ENCODE measurements at places on chromosomes 1 and 21.

DNA sequence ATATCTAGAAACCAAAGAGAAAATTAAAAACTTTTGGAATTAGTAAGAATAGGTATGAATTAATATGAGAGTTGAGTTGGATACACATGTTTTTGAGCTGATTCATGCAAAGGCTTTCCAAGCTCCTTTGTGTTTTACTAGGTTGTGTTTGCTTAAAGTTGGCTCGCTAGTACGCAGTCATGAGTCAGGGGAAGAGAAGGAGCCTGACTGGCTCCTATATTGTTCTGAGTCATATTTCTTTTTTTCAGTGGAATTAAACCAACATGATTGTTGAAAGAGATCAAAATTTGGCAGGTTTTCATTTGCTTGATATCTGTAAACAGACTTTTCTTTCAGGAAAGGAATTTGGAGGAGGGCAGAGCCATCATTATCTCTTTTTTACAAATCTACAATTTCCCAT, 66.7 kb downstream of the MAGI3 start:
- DNase-seq, result no peak

GRCh38 chr1:222582099-222582774, 7.5 kb downstream of the TAF1A start:
- no peak for DNase-seq

DNA sequence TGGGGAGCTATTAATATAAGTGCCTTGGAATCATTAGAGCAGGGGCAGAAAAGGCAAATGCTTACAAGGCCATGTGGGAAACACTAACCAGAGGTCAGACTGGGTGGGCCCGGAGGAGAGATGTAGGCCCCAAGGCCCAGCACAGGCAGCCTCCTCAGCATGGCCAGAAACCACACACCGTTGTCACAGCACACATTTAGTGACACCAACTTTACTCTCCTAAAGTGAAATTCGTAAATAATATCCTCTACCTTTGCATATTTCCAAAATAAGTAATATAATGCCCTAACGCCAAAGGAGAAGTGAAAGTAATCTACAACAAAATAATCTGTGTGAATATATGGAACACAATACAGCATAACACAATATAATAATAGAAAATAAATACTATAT, 62.6 kb downstream of the KIF21B start:
- no peak for DNase-seq

DNA sequence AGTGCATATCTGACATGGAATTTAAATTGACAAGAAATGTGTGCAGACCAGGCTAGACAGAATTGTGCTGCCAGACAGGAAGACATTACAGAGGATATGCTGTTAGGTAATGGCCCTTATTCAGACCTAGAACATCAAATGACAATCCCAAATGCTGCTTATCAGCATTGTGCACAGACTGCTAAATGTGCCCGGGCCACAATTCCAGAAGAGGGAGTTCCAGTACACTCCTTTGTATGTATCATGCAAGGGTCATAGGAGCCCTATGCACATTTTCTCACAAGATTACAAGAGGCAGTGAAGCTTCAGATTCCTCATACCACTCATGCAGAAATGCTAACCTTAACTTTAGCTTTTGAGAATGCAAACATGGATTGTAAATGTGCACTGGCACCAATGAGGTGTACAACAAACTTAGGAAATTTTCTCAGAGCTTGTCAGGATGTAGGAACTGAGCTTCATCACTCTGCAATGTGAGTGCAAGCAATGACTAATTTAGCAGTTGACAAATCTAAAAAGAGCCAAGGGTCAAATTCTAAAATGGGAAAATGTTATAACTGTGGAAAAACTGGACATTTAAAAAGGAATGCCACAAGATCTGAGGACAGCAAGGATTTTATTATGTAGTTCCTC, 273.5 kb downstream of the COL11A1 start:
- no peak for DNase-seq

- DNase-seq, result peak; percentile 54
Measured at GRCh38 chr1:206766251-206766856, 4.2 kb upstream of the IL19 start.

GRCh38 chr1:235865565-235866204, 1.0 kb downstream of the LYST start:
- no peak for DNase-seq

DNA sequence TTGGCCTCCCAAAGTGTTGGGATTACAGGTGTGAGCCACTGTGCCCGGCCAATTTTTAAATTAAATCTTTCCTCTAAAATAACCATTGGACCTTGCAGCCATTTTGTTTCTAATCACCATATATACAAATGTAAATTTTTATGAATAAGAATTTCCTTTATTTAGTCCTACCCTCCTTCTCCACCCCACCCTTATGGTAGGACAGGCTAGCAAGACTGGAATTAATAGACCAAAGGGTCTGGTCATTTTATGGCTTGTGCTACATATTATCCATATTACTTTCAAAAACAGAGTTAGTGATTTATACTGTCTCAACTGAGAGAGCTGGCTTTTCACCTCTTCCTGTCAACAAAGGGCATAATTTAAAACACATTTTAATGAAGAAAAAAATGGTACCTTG, 26.5 kb downstream of the L1TD1 start:
- no peak for DNase-seq

- DNase-seq, result no peak
Measured at GRCh38 chr1:3004285-3005205, 16.7 kb upstream of the ACTRT2 start.

- DNase-seq, result no peak
Measured at GRCh38 chr21:42799516-42799915, 79.8 kb downstream of the WDR4 start.

DNA sequence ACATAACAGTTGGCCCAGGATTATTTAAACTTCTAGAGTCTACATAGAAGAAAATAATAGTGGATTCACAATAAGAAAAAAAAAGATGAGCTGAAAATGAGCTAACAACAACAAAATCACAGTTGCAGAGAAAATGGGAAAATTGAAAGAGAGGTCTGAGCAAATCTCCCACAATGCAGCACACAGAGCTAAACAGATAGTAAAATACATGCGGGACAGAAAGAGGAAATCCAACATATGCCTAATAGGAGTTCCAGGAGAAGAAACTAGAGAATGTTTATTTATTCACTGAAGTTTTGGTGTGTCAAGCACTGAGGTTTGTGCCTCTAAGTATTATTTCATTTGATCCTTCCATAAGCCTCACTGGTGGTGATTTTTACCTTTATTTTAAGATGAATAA, 45.5 kb upstream of the CACHD1 start:
- DNase-seq, result no peak

DNA sequence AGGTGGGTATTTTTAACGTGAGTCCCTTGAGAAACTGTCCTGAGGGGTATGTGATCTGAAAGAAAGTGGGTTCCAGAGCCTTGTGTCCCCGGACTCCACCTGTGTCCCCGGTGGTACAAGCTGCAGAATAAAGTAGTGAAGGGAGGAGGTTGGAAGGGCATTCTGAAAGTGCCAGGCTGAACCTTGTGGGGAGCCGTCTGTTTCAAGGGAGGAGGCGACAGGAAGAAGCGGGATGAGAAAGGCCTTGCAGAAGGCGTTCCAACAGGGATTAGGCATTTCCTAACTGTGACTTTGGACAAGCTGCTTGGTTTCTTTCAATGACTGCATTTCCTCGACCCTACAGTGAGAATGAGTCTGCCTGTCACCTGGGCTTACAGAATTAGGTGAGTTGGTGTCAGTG, 5.8 kb downstream of the FOXD3 start:
- no peak for DNase-seq

DNA sequence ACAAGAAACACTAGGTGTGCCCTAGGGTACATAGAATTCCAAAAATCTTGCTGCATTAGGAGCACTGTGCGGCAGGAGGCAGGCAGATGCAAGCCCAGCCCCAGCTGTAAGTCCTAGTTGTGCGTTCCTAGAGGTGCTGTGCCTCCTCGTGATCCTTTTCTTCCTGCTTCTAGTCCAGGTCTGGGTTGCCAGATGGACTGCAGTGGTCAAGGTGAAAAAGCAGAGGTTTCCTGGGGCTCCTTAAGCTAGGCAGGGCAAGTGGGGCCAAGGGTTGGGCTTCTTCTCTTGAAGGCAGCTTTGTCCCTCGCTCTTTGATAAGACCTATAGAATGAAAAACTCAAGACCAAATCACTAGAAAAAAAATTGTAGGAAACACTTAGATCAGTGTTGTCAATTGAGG, 21.6 kb upstream of the SLC45A3 start:
- DNase-seq, result no peak

GRCh38 chr1:157773493-157774350, 3.2 kb downstream of the FCRL2 start:
- DNase-seq, result no peak

- no peak for DNase-seq
Measured at GRCh38 chr1:35725596-35725995, 6.9 kb upstream of the C1orf216 start.

DNA sequence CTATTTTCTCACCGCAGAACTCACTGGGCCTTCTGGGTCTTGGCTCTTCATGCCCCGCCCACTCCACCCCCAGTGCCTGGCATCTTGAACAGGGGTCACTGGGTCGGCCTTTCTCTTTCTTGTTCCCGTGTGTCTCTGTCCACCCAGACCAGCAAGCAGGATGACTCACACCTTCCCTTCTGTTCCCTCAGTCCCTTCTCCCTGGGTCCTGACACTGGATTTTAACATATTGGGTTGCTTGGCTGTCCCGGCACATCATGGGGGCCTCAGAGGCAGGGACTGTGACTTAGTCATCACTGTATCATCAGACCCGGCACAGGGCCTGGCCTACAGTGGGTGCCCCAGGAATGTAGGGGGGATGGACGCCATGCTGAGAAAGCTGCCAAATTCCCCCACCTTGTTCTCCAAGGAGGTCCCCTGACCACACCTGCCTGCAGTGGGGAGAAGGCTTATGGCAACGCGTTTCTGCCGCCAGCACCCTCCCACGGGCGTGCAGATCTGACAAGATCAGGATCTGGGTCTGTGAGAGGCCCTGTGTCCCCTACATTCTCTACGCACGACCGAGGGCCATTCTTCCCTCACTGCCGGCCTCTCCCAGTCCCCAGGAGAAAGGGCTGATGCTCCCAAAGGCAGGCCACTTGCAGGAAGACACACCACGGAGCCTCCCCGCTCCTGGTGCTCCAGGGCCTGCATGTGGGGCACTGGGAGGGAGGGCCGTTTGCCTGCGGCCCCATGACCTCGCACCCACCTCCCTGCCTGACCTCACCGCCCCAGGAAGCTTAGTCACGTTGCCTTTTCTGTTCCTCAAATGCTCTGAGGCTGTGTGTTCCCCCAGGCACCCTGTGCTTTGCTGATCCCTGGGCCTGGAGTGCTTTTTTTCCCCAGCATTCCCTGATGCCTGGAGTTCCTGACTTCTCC, 157.2 kb upstream of the TMEM51 start:
- DNase-seq, result no peak

GRCh38 chr21:45030682-45031570, 43.5 kb upstream of the ADARB1 start:
- no peak for DNase-seq

DNA sequence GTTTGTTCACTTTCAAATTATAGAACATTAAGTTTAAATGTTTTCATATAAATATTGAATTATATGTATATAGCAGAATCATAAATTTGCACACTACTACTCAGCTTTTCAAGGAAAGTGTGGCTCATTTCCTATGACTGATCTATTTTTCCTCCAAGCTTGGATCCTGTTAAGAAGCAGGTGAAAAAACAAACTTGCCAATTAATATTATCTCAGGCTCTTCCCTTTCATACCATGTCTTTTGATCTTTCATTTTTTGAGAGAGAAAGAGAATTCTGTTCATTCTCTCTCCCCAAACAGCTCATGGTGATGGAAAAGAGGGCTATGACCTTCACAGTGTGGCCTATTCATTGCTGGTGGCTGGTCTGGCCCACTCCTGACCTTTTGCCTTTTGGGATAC, 43.7 kb downstream of the SEC16B start:
- no peak for DNase-seq

DNA sequence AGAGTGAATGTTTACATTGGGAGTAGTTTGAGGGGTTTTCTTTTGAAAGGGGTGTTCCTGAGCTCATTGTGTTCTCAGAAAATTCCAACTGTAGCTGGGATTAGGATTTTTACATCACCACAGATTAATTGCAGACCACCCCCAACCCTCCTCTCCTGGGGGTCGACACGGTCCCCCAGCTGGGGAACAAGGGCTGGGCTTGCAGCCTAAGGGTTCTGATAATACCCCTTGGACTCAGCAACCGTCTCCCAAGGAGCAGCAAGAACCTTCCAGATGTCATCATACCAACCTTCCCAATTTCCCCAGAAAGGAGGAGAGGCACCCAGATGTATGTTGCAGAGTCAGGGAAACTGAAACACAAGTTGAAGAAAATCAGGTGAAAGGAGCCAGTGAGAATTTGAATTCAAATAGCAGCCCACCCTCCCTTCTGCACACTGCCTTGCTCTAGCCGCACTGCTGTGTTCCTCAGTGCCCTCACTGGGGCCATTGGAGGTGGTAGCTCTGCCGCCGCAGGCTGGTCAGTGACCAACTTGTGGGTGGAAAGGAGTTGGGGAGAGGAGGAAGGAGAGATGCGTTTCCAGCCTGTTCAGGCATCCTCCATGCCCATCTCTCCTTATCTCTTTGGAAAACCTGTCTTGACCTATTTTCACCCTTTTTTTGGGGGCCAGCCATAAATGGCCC, 14.7 kb upstream of the IGFN1 start:
- DNase-seq, result no peak

- no peak for DNase-seq
Measured at GRCh38 chr1:19623523-19623922, 20.6 kb upstream of the NBL1 start.

DNA sequence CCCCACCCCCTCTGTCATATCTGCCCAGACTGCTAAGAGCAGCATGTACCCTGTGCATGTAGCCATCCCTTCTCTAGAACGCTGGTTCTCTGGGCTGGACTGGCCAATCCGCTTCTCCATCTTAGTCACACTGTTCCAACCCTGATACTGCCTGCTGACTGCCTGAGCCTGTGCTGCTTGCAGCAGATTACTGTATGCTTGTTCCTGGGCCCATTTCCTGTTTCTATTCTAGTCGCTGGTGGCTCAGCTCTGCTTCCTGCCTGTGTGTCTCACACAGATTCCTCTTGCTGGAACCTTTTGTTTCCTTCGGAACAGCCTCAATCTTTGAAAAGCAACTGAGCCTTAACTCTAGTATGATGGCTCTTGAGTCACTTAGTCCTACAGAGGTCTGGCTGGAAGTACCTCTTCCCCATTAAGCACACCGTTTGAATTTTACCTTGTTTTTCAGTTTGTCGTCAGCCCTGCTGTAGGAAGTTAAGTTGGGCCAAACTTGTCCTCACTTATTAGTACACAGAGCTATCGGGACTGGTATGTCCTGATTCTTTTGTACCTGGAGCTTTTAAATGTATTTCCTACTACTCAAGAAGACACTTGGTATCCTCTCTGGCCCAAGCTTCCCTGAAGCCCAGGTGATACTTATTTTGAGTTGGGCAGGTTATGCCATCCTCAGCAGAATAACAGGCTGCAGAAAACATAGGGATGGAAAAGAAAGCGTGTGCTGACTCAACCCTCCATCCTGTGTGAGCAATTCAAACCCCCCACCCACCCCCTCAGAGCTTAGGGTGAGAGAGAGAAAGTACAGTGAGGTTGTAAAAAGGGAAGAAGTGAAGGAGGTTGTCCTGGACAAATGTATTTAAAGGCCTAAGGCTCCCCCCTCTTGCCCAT, 43.4 kb upstream of the PIGV start:
- DNase-seq, result peak; percentile 73

GRCh38 chr1:34776911-34777310, 4.1 kb upstream of the GJB3 start:
- no peak for DNase-seq
